ENCODE measurements at places on chromosomes 12 and 14. TPM values are rescaled to one million over a fixed set of nuclear protein-coding genes. Genes with fewer than 3 reads are reported as not detected.

Gene RGS6
- total RNA-seq = 57.1 TPM

Gene NOVA1
- total RNA-seq = 49.0 TPM

Gene TMEM179
- total RNA-seq = 0.78 TPM

Gene SLC17A8
- total RNA-seq = not detected

Gene PSME1
- 130 TPM for total RNA-seq

Gene KRT3
- not detected for total RNA-seq

Gene AREL1
- 30.9 TPM for total RNA-seq
